ENCODE measurements at places on chromosomes 3 and 15.

GRCh38 chr3:66075281-66075680 is 36.6 kb upstream of the MAGI1 start:
- no peak for DNase-seq

GRCh38 chr3:170436697-170437096 is 18.0 kb downstream of the CLDN11 start:
- DNase-seq, result no peak

DNA sequence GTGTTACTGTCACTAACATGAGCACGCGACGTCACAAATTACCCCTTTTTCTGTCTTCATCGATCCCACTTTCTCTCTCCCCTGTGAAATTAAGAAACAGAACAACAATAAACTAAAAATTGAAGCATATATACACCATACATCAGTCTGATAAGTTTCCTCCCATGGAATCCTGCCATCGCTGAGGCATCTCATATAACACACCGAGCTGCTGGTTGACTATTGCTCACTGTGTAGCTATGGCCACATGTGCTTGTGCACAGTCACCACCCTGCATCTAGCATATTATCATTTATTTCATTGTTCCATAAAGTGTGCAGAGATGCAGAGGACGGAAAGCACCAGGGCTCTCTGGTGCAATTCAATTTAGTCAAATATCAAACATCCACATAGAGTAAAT is 777.9 kb upstream of the ARRDC4 start:
- no peak for DNase-seq

DNA sequence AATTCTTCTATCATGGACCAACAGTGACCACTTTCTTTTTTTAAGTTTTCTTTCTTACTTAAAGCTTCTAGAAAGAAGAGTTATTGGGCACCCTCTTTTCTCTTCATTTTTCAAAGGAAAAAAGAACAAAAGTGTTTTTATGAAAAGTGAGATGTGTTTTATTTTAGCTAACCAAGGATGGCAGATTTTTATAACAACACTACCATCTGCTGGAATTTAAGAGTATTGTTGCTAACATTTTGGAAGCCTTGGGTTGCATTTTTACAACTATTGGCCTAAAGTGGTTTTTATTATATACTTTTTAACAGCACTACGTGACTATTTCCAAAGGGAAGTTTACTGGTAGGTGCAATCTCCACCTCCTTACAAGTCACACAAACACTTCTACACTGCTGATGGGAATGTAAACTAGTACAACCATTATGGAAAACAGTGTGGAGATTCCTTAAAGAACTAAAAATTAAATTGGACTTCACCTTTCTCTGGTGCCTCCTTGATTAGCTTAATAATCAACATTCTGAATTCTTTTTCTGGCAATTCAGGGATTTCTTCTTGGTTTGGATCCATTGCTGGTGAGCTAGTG is 237.7 kb upstream of the AGTR1 start:
- no peak for DNase-seq

DNA sequence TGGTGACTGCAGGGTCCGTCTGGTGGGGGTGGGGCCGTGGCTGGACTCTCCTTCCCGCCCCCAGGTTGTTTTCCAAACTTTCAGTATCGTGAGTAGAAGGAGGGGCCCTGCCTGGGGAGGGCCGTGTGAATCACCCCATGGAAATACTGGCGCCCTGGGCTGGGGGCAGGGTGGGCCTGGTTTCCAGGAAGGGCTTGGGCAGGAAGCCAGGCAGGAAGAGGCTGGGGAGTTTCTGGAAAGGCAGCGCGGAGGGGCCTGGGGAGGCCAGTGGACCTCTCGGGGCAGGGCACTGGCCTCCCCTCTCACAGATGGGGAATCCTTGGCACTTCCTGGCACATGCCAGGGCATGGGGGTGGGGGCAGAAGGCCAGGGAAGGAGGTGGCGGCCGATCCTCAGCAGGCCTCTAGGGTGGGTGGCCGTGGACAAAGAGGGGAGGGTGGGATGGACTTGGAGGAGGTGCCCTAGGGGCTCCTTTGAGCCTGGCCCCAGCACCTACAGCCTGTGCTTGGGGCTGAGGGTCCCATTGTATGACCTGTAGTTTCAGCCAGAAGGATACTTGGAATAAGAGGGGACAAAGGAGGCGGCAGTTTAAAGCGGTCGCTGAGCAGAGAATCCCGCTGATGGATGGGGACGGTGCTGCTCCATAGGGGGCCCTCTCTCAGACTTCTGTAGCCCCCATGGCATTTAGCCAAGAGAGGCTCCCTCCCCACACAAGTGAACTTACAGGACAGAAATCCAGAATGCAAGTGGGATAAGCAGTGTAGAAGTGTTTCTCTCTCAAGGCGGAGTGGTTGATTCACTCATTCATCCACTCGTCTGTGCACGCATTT is 56.5 kb upstream of the GATA2 start:
- DNase-seq, result no peak

DNA sequence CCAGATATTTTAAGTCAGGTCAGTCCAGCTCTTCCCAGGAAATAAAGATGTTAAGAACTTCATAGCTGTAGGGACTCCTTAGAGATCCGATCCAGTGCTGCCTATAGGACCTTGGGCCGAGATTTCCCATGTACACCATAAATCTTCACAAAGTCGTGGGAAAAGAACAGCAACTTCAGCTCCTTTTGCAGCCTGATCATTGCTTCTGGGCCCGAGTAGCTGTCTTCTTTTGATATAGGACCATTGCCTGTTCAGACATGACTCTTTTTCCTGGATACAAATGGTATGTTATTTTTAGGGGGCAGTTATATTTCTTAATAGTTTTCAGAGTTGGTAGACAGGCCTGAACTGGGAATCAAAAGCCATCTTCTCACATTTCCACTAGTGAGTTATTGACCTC is 20.5 kb downstream of the IL1RAP start:
- DNase-seq, result no peak

- no peak for DNase-seq
These were observed 172.1 kb downstream of the LRTM1 start for GRCh38 chr3:54755756-54756155.

- no peak for DNase-seq
These were observed 43.4 kb upstream of the SLC6A1 start for GRCh38 chr3:10949197-10949596.

- no peak for DNase-seq
These were observed 33.5 kb upstream of the MKRN3 start for GRCh38 chr15:23532024-23532423.

- no peak for DNase-seq
These were observed 874.1 kb downstream of the ZPLD1 start for GRCh38 chr3:103308921-103309320.

- peak; percentile 22 for DNase-seq
These were observed 75.5 kb downstream of the DAPK2 start for GRCh38 chr15:63970621-63971426.
